Right renal pelvis (tissue), 4 donors: ENCODE measurements at places on chromosomes 13 and 19.

- DNase-seq: peak; percentile 4
Measured at GRCh38 chr13:31121379-31122140, 40.1 kb downstream of the HSPH1 start.

DNA sequence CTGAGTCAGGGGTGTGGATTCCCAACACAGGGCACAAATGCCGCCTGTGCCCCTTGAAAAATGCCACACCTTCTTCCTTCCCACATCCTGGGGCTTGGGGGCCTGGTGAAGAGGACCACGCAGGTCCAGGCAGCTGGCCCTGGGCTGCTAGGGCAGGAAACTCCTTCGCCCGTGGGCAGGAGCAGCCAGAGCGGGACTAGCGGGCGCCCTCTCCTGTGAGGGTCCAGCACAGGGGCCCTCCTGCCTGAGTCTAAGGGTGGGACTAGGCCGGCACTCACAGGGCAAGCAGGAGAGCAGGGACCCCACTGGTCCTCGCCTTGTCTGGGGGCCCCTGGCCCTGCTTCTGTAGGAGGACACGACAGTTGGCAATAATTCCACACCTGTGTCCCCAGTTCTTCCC lies 7.5 kb upstream of the CEBPA start:
- DNase-seq: no peak

DNA sequence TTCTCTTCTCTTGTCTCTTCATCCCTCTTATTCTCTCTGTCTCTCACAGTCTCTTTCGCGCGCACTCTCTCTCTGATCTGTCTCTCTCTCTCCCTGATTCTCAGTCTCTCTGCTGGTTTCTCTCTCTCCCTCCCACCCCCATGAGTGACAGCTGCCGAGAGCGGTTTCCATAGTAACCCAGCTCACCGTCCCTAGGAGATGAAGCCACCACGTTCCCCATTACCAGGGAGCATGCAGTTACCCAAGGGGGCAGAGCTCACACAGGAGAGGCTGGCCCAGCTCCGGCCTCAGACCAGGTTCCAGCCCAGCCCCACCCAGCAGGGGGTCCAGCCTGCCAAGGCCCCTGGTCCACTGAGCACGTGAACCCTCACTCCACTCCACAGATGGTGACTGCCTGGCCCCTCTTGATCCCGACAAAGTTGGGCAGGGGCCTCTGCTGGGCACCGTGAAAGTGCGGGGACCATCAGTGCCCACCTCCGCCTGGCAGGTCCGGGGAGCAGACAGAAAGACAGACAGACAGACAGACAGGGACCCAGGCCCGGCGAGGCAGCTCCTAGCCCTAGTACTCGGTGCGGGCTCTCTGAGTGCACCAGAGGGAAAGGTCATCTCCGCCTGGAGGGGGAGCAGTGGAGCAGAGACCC lies 50.6 kb downstream of the CELF5 start:
- DNase-seq: no peak

- DNase-seq: no peak
Measured at GRCh38 chr13:98507282-98507797, 69.6 kb downstream of the STK24 start.

DNA sequence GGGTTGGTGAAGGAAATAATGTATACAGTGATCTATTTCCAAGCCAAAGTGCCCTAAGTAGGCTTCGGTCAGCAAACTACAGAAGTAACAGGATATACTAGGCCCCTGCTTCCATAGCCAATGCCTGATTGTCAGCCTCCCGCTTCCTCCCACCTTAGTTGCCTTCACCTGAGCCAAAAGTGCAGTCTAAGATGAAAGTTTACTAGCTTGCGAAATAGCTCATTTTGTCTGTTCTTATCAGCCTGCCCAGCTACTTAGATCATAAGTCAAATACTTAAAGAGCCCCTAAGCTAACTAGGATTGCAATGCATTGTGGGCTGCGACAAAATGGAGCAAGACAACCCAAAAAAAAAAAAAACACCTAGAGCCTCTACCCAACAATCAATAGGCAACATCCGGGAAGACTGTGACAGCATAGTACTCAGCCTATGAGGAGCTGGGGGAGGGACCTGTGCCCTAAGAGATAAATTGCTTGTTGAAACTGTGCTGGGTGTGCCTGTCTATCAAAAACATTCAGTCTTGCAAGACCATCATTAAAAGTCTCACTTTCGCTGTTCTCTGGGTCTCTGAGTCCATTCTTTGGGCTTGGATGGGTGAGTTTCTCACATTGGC lies 454.7 kb upstream of the TSHZ3 start:
- no peak for DNase-seq

GRCh38 chr19:19105365-19106055 lies 32.8 kb downstream of the TMEM161A start:
- peak; percentile 61 for DNase-seq

- no peak for DNase-seq
Measured at GRCh38 chr13:112896736-112897602, 72.0 kb upstream of the MCF2L start.

DNA sequence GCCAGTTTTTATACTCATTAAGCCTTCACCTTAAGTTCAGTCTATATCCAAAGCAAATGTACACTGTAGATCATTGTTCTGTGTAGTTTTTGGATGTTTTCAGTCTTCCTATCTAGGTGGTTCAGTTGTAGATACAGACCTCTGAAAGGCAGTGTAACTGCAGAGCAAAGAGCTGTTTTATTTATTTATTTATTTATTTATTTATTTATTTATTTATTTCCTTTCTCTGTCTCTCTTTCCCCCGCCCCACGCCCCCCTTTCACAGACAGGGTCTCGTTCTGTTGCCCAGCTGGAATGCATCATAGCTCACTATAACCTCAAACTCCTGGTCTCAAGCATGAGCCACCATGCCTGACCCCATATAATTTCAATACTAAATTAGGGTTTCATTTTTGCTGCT lies 281.8 kb upstream of the KLHL1 start:
- no peak for DNase-seq

GRCh38 chr13:111401755-111402154 lies 81.3 kb downstream of the TEX29 start:
- no peak for DNase-seq

- no peak for DNase-seq
Measured at GRCh38 chr19:35293363-35293739, 1.4 kb downstream of the MAG start.

DNA sequence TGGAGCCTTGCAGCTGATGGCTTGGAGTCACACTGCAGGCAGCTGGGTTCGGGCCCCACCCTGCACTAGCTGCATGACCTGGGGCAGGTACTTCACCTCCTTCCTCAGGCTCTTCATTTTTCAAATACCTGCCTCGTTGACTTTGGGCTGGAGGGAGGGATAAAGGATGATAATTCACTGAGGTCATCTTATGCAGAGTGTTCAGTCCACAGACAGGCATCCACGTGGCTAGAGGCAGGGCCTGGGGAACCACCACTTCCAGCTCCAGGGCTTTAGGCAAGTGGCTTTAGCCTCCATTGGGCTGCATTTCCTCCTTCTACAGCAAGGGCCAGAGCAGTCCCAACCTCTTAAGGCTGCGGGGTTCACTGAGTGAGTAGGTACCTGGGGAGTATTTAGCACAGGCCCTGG lies 84.8 kb downstream of the SIPA1L3 start:
- no peak for DNase-seq
